SJSA1 (cell line): ENCODE measurements at places on chromosomes 11 and 22. TPM values are rescaled to one million over a fixed set of nuclear protein-coding genes. Genes with fewer than 3 reads are reported as not detected.

DNA sequence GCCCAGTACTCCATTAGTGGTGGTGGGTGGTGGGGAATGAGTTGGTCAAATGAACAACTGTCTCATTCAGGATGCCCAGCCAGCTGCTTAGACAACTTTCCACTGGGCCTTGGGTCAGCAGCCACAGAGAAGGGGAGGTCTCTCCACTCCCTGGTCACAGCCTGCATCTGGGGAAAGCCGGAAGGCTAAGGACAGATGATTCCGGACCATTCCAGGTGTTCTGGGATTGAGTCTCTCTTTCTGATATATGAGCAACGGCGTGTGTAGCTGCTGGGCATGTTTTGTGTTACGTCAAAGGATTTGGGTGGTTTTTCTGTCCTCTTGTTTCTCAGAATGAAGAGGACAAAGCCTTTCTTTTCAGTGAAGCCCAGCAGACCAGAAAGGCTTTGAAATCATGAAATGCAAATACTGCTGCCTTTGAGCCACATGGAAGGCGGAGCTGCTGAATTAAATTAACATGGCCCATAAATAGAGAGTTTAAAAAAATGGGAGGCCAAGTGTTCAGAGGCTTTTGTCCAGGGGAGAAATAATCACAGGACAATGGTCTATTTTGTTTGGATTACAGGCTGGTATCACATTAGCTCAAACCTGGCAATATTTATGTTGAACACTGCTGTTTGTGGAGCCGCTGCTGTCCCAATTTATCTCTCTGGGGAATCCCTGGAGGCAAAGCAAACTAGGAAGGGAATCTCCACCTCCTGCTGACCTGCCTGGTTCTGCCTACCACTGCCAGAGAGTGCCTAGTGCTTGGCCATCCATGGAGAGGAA is 234.4 kb upstream of the E2F8 start:
- no peak overlapping the region for H3K4me3 ChIP-seq
- no peak overlapping the region for H3K27ac ChIP-seq
- no peak for DNase-seq

GRCh38 chr11:121766991-121767390 is 314.2 kb upstream of the SORL1-AS1 start:
- H3K27me3 ChIP-seq, result no peaks in the 10 kb centered on the region
- no peaks in the 10 kb centered on the region for H3K4me1 ChIP-seq
- no peak overlapping the region for H3K4me3 ChIP-seq
- no peak for DNase-seq
- H3K27ac ChIP-seq, result no peak overlapping the region
- no peaks in the 10 kb centered on the region for H3K36me3 ChIP-seq

- H3K27me3 ChIP-seq, result no peaks in the 10 kb centered on the region
- peaks cover 21% of the 10 kb centered on the region for H3K4me1 ChIP-seq
- H3K27ac ChIP-seq, result no peak overlapping the region
Measured at GRCh38 chr11:816433-816779, 2.3 kb upstream of the PNPLA2 start.

Gene CRYBB2
- 0.21 TPM in 1 of 2 replicates, not detected in the other for total RNA-seq

Gene FEN1
- total RNA-seq, result 181 and 185 TPM in 2 replicates

Gene CARNS1
- not detected in 2 replicates for total RNA-seq
